Naive B cell (primary cell): ENCODE measurements at places on chromosomes 3 and 15. TPM values are rescaled to one million over a fixed set of nuclear protein-coding genes. Genes with fewer than 3 reads are reported as not detected.

DNA sequence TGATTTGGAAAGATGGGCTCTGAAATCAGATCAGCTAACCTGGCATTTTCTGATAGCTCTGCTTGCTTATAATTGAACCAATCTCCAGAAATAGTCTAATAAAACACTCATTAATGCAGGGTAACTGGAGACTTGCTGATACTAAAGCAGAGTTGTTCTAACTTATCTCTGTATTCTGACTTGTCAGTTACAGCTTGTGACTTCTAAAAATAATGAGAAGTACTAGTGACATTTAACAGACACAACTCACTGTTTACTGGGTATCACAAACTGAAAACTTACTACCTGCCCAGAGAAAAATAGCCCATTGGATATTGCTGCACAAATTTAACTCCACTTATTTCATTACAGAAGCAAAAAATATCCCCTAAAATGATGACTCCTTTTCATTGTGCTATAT lies 24.0 kb upstream of the TRPM7 start:
- no peak for DNase-seq
- no peaks in the 10 kb centered on the region for H3K36me3 ChIP-seq
- H3K4me1 ChIP-seq: no peaks in the 10 kb centered on the region
- H3K4me3 ChIP-seq: no peak overlapping the region
- H3K27ac ChIP-seq: no peak overlapping the region
- no peaks in the 10 kb centered on the region for H3K27me3 ChIP-seq

GRCh38 chr3:170517242-170517945 lies 68.5 kb downstream of the SLC7A14 start:
- H3K27ac ChIP-seq: no peak overlapping the region
- H3K27me3 ChIP-seq: peaks cover 12% of the 10 kb centered on the region
- DNase-seq: no peak
- H3K4me1 ChIP-seq: no peaks in the 10 kb centered on the region

- H3K27me3 ChIP-seq: peaks cover 12% of the 10 kb centered on the region
- peaks cover 4% of the 10 kb centered on the region for H3K36me3 ChIP-seq
- no peak overlapping the region for H3K27ac ChIP-seq
- H3K4me1 ChIP-seq: peaks cover 21% of the 10 kb centered on the region
- no peak overlapping the region for H3K4me3 ChIP-seq
Observed at GRCh38 chr15:45393851-45394250, 15.5 kb upstream of the GATM start.

DNA sequence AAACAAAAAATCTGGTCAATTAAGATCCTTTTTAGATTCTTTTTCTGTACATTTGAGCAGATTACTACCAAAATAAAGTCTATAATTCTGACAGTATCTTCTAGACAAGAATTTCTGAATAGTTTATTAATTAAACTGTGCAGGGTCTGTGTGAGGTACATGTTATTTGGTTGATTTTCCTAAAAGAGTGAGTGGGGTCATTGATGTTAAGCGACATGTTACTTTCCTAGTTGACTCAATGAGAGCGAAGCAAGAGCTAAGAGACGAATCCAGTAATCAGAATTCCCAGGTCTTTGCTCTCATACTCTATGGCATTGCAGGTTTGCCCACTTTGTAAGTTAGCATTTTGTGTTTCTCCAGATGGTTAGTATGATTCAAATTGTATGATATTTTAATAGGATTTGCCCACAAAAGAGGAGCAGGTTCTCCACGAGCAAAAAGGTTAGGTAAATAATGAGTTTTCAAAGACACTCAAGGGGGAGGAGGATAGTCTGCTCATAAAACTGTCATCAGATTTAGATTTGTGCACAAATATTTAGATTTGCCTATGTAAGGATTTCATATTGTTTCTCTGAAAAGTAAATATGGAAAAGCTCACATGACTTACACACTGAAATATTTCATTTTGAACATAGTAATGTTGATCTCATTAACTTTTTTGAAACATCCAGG lies 217.2 kb upstream of the CGNL1 start:
- no peak overlapping the region for H3K4me3 ChIP-seq
- no peaks in the 10 kb centered on the region for H3K27me3 ChIP-seq
- no peak overlapping the region for H3K27ac ChIP-seq
- peaks cover 11% of the 10 kb centered on the region for H3K4me1 ChIP-seq
- DNase-seq: no peak

GRCh38 chr3:26358405-26358804 lies 264.2 kb upstream of the LRRC3B start:
- no peak overlapping the region for H3K4me3 ChIP-seq
- H3K27me3 ChIP-seq: no peaks in the 10 kb centered on the region
- DNase-seq: no peak

- H3K27ac ChIP-seq: no peak overlapping the region
- no peak for DNase-seq
- no peak overlapping the region for H3K4me3 ChIP-seq
- H3K27me3 ChIP-seq: no peaks in the 10 kb centered on the region
Observed at GRCh38 chr3:182892226-182892625, 88.1 kb downstream of the DCUN1D1 start.

DNA sequence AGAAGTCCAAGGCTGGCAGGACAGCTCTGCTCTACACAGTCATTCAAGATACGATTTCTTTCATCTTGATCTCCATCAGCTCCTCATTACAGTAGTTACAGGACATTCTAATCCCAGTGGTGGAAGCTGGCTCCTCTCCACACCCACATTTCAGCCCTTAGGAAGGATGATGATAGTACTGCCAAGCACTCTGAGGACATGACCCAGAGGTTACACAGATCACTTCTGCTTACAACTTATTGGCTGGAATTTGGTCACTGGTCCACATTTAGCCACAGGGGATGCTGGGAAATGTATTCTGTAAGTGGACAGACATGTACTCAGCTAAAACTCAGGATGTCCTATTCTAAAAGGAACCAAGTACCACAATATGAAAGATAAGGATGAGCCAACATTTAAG lies 77.1 kb downstream of the IQCH start:
- peaks cover 6% of the 10 kb centered on the region for H3K27me3 ChIP-seq
- DNase-seq: no peak
- no peaks in the 10 kb centered on the region for H3K4me1 ChIP-seq
- peaks cover 6% of the 10 kb centered on the region for H3K36me3 ChIP-seq
- H3K27ac ChIP-seq: no peak overlapping the region

- H3K4me3 ChIP-seq: no peak overlapping the region
- H3K36me3 ChIP-seq: peaks cover 30% of the 10 kb centered on the region
- H3K27me3 ChIP-seq: no peaks in the 10 kb centered on the region
- no peak for DNase-seq
- no peaks in the 10 kb centered on the region for H3K4me1 ChIP-seq
- H3K27ac ChIP-seq: no peak overlapping the region
Observed at GRCh38 chr3:52865994-52866393, 31.2 kb upstream of the MUSTN1 start.

- no peaks in the 10 kb centered on the region for H3K27me3 ChIP-seq
- H3K36me3 ChIP-seq: no peaks in the 10 kb centered on the region
- H3K27ac ChIP-seq: no peak overlapping the region
- no peaks in the 10 kb centered on the region for H3K4me1 ChIP-seq
- H3K4me3 ChIP-seq: no peak overlapping the region
Observed at GRCh38 chr15:81807186-81807585, 238.6 kb downstream of the MEX3B start.

DNA sequence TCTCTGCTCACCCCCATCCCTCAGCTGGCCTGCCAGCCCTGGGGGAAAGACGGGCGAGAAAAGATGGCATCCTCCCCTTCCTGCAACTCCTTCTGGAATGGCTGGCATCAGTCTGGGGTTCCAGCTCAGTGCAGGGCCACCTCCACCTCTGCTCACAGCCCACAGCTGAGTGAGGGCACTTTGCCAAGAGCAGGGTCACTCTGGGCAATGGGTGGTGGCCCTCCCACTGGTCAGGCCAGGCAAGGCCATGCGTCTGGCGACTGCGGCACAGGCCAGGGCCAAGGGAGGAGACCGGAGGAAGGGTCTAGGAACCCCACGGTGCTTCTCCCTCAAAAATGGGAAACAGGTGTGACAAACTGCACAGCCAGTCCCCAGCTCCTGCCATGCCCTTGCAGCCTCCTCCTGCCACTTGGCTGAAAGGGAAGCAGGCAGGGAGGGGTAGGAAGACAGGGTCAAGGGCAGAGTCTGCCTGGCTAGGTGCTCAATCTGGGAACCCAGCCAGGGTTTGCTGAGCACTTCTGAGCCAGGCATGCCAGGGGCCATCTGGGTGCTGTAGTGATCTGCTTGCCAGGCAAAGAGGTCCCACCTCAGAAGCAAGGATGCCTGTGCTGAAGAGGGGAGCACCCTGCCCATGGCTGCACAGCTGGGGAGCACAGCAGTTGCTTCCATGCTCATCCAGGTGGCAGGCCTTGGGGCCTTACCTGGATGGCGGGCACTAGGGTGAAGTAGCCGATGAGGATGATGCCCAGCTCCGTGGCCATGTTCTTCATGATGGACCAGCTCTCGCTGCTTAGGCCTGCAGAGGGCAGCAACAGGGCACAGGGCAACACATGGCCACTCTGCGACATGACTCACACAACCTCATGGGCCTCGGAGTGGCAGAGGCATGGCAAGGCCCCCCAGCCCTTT lies 41.2 kb downstream of the PTPN23 start:
- peaks cover 8% of the 10 kb centered on the region for H3K36me3 ChIP-seq
- H3K4me3 ChIP-seq: peak overlapping the region; percentile 52
- DNase-seq: no peak
- peak overlapping the region; percentile 99 for H3K27ac ChIP-seq
- peaks cover 21% of the 10 kb centered on the region for H3K4me1 ChIP-seq

DNA sequence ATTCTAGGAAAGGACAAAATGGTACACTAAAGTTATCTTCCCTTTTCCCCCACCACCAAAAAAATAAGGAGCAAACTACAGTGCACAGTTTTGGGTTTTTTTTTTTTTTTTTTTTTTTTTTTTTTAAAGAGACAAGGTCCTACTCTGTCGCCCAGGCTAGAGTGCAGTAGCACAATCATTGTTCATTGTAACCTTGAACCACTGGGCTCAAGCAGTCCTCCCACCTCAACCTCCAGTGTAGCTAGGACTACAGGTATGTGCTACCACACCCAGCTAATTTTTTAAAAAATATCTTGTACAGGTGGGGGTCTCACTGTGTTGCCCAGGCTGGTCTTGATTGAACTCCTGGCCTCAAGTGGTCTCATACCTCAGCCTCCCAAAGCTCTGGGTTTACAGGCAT lies 14.9 kb downstream of the SETD5 start:
- no peak overlapping the region for H3K4me3 ChIP-seq
- H3K27ac ChIP-seq: peak overlapping the region; percentile 23
- peaks cover 66% of the 10 kb centered on the region for H3K4me1 ChIP-seq
- peaks cover 11% of the 10 kb centered on the region for H3K36me3 ChIP-seq
- DNase-seq: no peak

- peaks cover 48% of the 10 kb centered on the region for H3K4me1 ChIP-seq
- peaks cover 4% of the 10 kb centered on the region for H3K36me3 ChIP-seq
- peak; percentile 16 for DNase-seq
- H3K27ac ChIP-seq: peak overlapping the region; percentile 34
Observed at GRCh38 chr3:72258361-72259141, 473.6 kb upstream of the PROK2 start.

GRCh38 chr15:45429941-45430792 lies 51.8 kb upstream of the GATM start:
- no peak overlapping the region for H3K27ac ChIP-seq
- H3K27me3 ChIP-seq: no peaks in the 10 kb centered on the region
- H3K4me1 ChIP-seq: peaks cover 3% of the 10 kb centered on the region
- H3K4me3 ChIP-seq: peak overlapping the region; percentile 42
- no peaks in the 10 kb centered on the region for H3K36me3 ChIP-seq

GRCh38 chr3:24972491-24972890 lies 455.6 kb upstream of the RARB start:
- H3K27ac ChIP-seq: no peak overlapping the region
- no peaks in the 10 kb centered on the region for H3K4me1 ChIP-seq
- DNase-seq: no peak
- H3K36me3 ChIP-seq: no peaks in the 10 kb centered on the region
- H3K4me3 ChIP-seq: no peak overlapping the region

DNA sequence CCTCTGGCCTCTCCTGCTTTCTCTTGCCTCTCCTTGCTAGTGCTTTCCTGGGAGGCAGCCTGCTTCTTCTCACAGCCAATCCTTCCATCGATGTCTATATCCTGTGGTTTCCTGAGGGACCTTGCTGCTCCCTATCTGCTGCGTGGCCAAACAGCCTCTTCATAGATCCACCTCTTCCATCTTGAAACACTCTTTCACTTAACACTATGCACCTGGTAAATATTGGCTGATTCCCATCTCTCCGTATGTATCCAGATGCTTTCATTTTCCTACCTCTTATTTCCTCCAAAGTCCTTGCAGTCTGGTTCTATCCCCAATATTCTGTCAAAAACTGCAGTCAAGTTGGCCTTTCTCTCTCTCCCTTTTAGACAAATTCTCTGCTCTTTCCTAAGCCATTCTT lies 205.2 kb upstream of the CFAP20DC start:
- no peaks in the 10 kb centered on the region for H3K27me3 ChIP-seq
- no peak overlapping the region for H3K27ac ChIP-seq
- H3K4me1 ChIP-seq: no peaks in the 10 kb centered on the region
- no peaks in the 10 kb centered on the region for H3K36me3 ChIP-seq
- no peak for DNase-seq
- H3K4me3 ChIP-seq: no peak overlapping the region

DNA sequence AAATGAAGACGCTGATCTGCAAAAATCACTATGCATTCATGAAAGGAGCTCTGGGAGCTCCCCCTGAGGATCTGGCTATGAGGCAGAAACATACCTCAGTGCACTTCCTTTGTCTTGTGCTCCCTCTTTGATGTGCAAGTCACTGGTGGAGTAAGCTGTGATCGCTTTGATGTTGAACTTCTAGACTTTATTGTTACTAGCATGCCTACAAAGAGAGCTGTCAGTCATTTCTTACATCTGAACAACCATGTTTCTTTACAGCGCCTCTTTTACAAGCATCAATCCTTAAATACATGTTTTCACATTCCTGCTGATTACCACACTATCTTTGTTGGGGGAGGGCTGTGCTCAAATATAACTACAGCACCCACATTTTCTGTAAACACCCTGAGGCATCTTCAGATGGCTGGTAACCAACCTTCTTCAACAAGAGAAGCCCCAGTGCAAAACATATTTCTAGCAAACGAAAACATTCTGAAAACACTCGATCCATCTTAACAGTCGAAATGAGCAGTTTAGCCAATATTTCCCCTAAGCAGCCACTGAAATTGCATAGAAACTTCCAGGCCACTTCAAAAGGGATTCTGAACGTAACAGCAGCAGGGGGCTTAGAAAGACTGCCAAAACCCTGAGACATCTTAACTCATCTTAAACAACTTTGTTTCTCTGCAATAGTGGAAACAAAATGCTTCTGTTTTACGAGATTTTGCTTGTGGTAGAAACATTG lies 101.9 kb upstream of the ICE2 start:
- H3K27ac ChIP-seq: no peak overlapping the region
- no peak overlapping the region for H3K4me3 ChIP-seq
- peaks cover 2% of the 10 kb centered on the region for H3K4me1 ChIP-seq
- no peaks in the 10 kb centered on the region for H3K27me3 ChIP-seq

The STX19 gene
- not detected for polyA plus RNA-seq

The GRK7 gene
- not detected for polyA plus RNA-seq

The MYO5C gene
- 0.32 TPM for polyA plus RNA-seq

The DAZL gene
- polyA plus RNA-seq: not detected

The STRIT1 gene
- polyA plus RNA-seq: not detected

The ECE2 gene
- polyA plus RNA-seq: not detected

The C3orf49 gene
- polyA plus RNA-seq: not detected

The ZPLD1 gene
- polyA plus RNA-seq: not detected

The RAD51 gene
- polyA plus RNA-seq: 0.61 TPM

The CIB1 gene
- 231 TPM for polyA plus RNA-seq

The CD276 gene
- not detected for polyA plus RNA-seq
